ENCODE measurements at places on chromosomes 12 and 14.
A peak's percentile ranks its signal among the peaks of the same experiment; 100 is the strongest.

DNA sequence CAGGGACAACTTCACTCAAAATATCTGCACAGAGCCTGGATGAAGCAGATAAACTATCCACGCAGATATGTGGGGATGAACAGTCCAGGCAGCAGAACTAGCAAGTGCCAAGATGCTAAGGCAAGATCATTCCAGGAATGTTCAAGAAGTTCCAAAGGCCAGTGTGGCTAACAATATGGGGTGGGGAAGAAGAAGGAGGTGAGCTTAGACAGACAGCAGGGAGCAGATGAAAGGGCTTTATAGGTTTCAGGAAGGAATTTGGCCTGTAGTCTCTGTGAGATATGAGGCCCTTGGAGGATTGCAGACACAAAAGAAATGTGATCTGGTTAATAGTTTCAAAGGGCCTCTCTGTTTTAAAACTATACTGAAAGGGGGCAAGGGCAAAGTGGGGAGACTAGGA is 63.5 kb upstream of the PPM1H start:
- DNase-seq = no peak

GRCh38 chr12:3611860-3612703 is 121.1 kb downstream of the PRMT8 start:
- no peak for DNase-seq

- no peak for DNase-seq
These were observed 88.1 kb upstream of the CPSF6 start for GRCh38 chr12:69151254-69151764.

GRCh38 chr12:111984820-111985219 is 28.1 kb downstream of the TMEM116 start:
- no peak for DNase-seq

- DNase-seq = no peak
These were observed 70.1 kb downstream of the SRRM4 start for GRCh38 chr12:119051474-119051873.

DNA sequence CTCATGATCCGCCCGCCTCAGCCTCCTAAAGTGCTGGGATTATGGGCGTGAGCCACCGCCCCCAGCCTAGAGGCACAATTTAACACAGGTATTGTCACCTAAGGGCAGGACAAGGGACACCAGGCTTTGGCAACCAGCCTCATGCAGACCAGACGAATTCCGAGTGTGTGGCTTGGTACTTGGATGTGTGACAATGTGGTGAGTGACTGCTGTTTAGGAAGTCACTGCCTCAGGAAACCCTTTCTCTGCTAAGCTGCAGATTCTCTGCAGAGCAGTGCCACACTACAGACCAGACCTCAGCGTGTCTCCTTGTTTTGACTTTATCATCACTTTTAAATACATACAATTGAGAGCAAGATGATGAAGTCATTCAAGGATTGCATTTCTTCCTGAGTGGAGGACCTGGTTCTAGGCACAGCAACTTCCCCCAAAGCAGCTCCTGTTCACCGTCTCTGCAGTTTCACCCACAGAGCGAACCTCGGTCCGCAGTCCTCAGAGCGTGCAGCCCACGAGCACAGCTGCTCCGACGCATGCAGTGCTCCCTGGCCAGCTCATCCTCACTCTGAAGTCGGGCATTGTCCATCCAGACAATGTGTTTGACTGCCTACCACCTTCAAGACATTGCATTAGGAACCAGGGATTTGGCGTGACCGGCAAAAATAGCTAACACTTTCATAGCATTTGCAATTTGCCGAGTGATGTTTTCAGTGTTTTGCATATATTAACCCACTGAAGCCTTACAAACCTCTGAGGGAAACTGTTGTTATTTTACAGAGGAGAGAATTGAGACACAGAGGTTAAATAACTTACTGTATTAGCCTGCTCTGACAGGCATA is 235.2 kb downstream of the CHST11 start:
- DNase-seq = no peak

GRCh38 chr12:131138638-131139362 is 185.1 kb downstream of the ADGRD1 start:
- DNase-seq = no peak

- DNase-seq = no peak
These were observed 77.7 kb upstream of the KITLG start for GRCh38 chr12:88658009-88658408.

- DNase-seq = no peak
These were observed 87.3 kb upstream of the RFLNA start for GRCh38 chr12:124207617-124208016.

- no peak for DNase-seq
These were observed 279.9 kb downstream of the RPS29 start for GRCh38 chr14:49306152-49306751.

DNA sequence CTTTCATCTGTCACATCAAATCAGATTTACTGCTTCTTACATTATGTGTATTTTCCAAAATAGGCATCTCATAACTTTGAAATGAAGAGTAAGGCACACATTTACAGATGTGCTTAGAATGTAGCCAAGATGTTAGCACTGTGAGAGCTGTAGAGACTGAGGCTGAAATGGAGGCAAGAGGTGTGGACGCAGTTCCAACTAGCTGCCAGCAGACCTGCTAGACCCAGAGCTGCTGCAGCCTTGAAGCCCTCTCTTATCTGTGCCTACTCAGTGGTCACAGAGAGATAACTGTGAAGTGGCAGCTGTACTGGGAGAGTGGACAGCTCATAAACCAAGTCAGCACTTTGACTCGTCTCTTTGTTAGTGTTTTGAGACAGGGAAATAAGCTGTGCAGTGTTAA is 470.9 kb downstream of the CCER1 start:
- no peak for DNase-seq

GRCh38 chr12:54452628-54453027 is 20.8 kb downstream of the GTSF1 start:
- no peak for DNase-seq

DNA sequence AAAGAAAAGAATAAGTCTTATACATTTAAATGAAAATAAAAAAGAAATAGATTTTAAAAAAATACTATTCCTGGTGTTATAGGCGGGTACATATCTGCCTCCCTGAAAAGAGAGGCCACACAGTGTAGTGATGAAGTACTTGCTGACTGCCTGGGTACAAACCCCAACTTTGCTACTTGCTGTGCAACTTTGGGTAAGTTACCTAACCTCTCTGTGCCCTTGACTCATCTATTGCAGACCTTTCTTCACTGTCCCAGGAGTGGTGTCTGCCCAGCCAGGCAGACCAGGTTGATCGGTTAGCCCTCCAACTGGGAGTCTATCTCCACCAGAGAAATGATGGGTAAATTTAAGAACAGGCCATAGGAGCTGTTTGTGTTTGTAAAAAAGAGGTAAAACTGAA is 82.0 kb downstream of the SLC24A4 start:
- no peak for DNase-seq

DNA sequence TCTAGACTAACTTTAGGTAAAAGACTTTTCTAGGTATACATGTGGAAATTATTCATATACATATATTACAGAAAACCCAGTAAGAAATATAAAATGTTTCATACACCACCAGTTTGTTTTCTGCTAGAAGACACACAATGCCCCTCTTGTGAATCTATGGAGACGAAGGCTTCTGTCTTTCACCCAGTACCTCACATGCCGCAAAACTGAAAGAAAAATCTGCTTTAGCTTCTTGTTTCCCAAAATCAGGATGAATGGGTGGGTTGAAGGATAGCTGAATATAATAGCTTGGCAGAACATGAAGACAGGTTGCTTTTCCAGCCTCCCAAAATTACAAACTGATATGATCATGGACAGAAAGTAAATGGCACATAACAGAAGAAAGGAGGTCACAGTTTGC is 1.3 kb downstream of the TAS2R30 start:
- DNase-seq = no peak

DNA sequence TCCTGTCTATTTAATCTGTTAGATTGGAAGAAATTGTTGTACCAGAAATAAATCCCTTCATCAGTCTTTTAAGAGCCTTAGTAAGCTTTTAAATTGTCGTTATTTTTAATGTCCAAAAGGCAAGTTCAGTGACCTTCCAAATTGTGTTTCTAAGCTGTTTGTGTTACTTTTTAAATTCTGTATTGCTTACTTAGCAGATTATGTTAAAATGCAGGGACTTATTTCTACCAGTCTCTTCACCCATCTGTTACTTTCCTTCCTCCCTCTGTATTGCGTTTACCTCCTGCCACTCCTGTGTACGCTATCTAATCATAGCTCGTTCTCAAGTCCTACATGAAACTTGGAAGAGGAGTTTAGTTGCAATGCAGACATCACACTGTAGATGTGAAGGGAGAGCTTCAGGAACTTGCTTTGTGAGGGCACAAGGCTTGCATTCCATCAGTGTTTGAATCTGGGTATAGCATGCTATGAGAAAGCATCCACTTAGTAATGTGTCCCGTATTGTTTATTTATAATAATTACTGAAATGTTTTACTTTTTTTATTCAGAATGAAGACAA is 406.5 kb upstream of the RGS6 start:
- no peak for DNase-seq

GRCh38 chr14:61703342-61704129 is 8.2 kb downstream of the HIF1A start:
- DNase-seq = no peak

GRCh38 chr12:5582541-5582940 is 150.6 kb downstream of the NTF3 start:
- no peak for DNase-seq

DNA sequence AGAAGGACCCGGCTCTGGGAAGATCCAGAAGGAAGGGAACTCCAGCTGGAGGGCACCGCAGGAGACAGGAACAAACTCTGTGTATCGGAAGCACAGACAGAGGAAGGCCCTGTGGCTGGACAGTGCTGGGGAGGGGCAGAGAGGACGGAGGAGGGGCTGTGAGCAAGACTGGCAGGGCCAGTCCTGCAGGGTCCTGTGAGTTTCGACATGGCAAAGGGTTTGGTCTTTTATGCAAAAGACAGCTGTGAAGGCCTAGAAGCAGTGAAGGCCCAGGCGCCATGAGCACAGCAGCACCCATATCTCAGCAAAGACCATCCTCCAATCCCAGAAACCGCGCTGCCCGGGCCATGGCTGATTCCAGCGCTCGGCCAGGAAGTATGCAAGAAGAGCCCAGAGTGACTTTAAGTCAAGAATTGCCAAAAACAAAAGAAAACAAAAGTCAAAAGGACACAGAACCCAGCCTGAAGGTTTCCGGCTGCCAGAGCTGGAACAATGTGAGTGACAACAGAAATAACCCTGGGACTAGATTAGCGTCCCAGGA is 126.5 kb downstream of the NCOR2 start:
- no peak for DNase-seq

DNA sequence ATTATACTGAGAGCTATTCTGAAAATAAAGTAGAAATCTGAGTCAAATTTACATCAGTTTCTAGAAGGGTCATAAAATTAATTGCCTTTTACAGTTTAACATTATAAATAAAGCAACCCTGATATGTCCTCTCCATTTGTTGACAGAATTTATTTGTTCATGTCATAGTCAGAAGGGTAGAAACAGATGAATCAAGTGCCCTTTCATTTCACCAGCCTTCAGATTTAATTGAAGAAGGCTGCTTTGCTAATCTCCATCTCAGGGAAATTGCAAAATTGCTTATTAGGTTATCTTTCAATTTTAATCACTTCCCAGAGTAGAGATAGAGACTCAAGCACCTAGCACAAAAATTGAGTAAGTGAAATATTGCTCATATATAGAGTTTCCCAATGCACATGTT is 76.8 kb downstream of the ATXN7L3B start:
- no peak for DNase-seq

- no peak for DNase-seq
These were observed 130.8 kb upstream of the TRHDE start for GRCh38 chr12:72141381-72141780.

GRCh38 chr12:93370947-93371346 is 6.8 kb upstream of the NUDT4 start:
- DNase-seq = no peak

- DNase-seq = no peak
These were observed 30.9 kb downstream of the SLC35F4 start for GRCh38 chr14:57834961-57835360.

- no peak for DNase-seq
These were observed 421 bp upstream of the RBMS2 start for GRCh38 chr12:56521209-56521589.

DNA sequence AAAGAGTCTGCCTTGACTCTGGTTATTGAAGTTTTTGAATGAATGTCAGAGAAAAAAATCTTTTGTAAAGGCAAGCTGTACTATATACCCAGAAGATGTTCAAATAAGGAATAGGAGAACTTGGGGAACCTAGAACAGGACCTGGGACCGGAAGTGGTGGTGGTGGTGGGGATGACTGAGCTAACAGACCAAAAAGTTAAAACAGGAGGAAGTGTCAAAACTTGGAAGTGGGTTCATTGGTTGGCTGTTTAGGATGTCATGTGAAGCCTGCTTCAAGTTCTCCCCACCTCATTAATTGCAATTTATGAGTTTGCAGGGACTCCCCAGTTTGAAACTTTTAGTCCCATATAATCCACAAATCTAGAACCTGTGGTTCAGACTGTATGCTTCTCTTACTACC is 26.2 kb downstream of the PLXNC1 start:
- peak; percentile 36 for DNase-seq

GRCh38 chr12:69024413-69024812 is 91.4 kb upstream of the CPM start:
- no peak for DNase-seq

DNA sequence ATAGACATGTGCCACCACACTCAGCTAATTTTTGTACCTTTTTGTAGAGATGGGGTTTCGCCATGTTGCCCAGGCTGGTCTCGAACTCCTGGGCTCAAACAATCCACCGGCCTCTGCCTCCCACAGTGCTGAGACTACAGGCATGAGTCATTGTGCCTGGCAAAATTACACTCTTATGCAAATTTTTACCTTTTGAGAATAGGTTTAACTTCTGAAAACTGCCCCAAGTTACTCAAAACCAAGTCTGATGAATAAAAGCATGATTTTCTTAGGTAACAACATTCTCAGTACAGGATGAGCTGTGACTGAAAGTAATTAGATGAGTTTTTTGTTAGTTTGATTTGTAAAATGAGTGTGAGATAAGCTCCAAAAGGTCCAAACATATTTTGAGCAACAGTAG is 166.0 kb downstream of the RPS29 start:
- peak; percentile 59 for DNase-seq

GRCh38 chr12:80756875-80757274 is 40.2 kb downstream of the MYF5 start:
- DNase-seq = no peak

DNA sequence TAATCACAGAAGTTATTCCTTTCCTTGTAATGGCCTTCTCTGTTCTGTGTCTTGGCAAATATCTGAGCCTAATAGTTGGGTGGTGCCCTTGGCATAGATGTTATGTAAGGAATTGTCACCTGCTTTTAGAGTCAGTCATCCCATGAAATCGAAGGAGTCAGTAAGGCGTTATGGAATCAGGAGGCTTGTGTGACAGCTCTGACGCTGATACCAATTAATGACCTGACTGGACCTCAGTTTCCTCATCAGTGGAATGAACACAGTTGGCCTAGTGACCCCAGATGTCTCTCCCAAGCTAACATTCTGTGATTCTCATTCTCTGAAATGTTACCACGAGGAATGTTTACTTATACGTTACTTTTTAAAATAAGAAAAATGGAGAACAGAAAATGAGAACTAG is 32.1 kb downstream of the TXNRD1 start:
- DNase-seq = no peak

DNA sequence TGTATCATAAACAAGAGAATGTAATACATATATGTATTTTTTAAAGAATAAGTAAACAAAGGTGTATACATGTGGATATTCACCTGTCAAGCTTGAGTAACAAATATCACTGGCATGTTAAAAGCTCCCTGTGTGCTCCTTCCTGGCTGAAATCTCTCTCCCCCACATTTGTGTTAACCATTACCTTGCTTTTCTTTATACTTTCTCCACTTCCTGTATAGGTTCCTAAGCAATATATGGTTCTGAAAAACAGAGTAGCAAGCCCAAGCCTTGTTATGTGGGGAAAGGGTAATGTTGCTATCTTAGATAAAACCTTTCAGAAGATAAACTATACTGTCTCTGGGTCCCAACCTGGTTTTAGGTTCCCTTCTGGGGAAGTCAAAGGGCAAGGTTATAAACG is 32.3 kb upstream of the TBC1D30 start:
- DNase-seq = no peak

Measured in stimulated activated CD4-positive, alpha-beta T cell treated with anti-CD3 and anti-CD28 coated beads, Interleukin-1b, Interleukin-23, amount 100 ng/mL, for 48 hours (primary cell).